ENCODE measurements at places on chromosomes 2 and 18.

DNA sequence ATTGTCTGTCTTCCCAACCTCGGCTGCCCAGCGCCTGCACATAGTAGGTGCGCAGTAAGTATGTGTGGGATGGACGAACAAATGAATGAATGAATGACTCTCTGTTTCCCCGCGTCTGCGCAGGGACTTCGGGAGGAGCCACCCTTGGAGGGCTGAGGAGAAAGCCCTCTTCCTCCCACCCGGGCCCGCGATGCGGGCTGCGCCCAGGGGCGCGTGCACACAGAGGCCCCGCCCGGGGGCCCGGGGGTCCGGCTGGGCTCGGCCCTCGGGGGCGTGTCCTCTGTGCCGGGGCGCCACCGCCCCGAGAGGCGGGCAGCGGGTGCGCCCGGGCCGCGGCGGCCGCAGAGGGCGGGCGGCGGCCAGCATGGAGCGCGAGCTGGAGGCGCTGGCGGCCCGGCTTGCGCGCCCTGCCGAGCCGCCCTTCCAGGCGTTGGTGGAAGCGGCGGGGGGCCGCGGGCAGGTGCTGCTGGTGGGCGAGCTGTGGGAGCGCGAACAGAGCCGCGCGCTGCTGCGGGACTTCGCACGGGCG lies at the start of gene C2orf72:
TSS of gene C2orf72 (plus strand) at position 322 of the 529 bp plus-strand sequence. CDS start at position 365, 43 bp downstream.
- no peak for DNase-seq

DNA sequence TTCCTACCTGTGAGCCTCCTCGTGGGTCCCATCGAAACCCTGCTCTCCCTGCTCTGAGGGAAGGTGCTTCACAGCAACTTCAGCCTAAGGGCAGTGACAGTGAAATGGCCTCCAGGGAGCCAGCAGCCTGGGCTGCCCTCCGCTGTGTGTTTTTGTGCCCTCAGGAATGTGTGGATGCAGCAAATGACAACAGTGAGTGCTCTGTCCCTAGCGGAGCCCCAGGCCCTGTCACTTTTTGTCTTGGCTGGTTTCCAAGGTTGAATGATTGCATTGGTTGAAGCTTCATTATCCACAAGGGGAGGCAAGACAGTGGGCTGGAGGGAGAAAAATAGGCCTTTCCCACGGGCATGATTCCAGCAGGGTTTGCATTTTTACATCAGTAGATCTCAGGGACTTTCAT lies 42.9 kb downstream of the STON1 start:
- DNase-seq = no peak

GRCh38 chr2:174667250-174667860 lies 69.8 kb upstream of the WIPF1 start:
- DNase-seq = no peak

GRCh38 chr18:76459687-76460350 lies 35.2 kb downstream of the ZNF516 start:
- DNase-seq = no peak

DNA sequence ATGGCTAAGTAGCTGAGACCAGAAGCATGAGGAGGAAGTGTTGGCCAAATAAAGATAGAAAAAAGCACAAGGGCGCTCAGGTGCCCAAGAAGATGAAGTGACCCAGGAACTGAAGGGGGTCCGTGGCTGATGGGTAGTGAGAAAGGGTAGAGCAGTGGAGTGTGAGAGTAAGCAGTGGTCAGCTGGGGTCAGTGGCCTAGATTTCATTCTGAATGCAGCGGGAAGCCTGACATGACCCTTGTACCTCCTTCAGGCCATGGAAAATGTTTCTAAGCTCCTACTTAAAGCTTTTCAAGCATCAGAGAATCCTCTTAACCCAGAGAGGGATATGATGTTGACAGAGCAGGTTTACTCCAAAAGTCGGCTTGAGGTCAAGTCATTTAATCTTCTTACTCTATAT lies 89.0 kb upstream of the UNC80 start:
- no peak for DNase-seq

GRCh38 chr2:48695991-48696390 lies 59.5 kb downstream of the LHCGR start:
- DNase-seq = no peak

GRCh38 chr18:44516450-44516849 lies 164.2 kb upstream of the SETBP1 start:
- no peak for DNase-seq

DNA sequence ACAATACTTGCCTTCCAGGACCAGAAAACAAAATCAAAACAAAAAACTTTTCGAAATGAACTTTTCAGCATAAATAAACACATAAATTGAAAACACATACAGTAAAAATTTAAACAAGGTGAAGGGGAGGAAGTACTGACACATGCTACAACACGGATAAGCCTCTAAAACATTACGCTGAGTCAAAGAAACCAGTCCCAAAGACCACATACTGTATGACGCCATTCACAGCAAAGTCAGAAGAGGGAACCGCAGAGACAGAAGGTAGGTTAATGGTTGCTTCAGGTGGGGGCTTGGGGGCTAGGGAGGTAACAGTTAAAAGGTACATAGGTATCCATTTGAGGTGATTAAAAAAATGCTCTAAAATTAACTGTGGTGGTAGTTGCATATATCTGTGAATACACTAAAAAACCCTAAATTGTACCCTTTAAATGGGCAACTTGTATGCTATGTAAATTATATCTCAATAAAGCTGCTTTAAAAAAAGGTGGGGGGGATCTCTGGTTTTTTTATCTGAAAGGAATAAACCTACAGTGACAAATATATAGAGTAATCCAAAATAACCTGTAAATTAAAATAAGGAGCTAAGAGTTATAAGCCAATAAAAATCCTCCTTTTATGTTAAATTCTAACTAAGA lies 7.1 kb downstream of the COX7A2L start:
- DNase-seq = no peak

DNA sequence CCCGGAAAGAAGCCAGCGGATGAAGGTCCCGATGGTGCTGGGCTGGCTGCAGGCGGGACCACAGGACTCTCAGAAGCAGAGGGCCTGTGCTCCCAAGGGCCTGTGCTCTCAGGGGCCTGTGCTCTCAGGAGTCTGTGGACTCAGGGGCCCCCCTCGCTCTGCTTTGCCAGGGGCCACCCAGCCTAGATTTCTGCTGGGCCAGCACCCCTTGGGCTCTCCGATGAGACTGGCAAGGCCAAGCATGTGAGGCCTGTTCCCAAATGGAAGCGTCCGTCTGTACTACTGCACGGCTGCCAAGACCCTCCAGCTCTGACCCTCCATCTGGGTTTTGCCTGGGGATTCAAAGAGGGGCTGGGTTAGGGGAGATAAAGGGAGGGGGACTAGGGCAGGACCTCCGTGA lies 54.6 kb downstream of the SH3BP4 start:
- no peak for DNase-seq

- DNase-seq = no peak
Measured at GRCh38 chr2:42861321-42861720, 68.9 kb upstream of the HAAO start.

DNA sequence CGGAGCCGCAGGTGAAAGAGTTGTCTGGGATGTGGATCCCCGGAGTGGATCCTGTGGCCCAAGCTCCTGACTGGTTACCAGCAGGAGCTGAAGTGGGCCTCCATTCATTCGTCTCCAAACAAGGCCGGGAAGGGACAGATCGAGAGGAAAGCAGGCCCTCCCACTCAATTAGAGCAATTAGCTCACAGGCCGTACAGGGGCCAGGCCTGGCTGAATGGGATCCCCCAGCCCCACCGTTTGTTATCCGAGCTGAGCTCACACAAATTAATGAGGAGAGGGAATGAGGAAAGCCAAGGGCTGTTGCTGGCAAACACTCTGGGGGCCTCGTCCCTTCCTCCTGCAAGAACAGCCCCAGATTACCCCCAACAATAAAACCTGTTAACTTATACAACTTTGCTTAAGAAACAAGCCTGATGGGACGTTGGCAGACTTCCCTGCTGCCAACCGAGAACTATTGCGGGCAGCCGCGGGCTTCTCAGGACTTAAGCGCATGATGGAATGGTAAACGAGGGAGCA lies 338.0 kb downstream of the BCL11A start:
- DNase-seq = no peak

DNA sequence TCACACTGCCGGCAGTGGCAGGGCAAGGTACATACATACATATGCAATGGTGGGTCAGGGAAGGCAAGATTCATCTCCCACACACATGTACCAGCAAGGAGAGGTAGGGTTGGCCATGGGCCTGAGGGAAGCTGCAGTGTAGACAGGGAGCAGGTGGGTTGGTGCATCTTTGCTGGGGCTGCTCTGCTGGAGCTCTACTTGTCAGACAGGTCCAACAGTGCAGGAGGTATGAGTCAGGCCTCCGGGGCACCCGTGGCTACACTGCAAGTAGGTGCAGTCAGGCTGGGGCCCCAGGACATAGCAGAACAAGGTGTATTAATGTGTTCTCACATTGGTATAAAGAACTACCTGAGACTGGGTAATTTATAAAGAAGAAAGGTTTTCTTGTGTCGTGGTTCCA lies 281.1 kb upstream of the COL3A1 start:
- DNase-seq = no peak

GRCh38 chr18:74290794-74291471 lies 830 bp downstream of the CYB5A start:
- peak; percentile 1 for DNase-seq

- no peak for DNase-seq
Measured at GRCh38 chr2:104375206-104375605, 478.7 kb upstream of the POU3F3 start.

DNA sequence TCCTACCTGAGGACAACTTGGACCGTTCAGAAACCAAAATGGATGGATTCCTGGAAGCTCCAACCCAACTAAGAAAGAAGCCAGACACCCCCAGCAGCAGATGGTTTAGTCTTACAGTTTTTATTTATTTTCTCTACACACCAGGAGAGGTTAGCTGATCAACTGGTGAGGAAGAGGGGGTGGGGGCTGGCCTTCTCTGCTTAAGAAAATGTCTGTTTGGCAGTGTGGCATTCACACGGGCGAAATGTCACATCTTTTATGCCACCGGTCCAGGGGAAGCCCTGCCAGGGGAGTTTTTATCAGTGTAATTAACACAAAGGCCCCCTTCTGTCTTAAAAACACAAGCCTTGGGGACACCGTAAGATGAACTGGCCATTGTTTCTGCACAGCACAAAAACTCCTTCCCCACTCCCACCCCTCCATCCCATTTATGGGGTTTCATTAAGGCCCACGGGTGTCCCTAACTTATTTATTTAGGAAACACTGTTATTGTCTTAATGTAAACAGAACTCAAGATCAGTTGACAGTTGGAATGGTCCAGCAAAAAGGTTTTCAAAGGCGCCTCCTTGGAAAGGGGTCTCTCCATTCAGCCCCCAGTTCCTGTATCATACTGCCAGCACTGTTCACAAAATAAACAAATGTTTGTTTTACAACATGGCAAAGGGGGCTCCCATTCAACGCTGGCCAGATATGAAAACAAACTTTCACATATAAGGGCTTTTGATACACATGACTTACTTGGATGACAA lies 217.0 kb downstream of the C1D start:
- DNase-seq = peak; percentile 36

DNA sequence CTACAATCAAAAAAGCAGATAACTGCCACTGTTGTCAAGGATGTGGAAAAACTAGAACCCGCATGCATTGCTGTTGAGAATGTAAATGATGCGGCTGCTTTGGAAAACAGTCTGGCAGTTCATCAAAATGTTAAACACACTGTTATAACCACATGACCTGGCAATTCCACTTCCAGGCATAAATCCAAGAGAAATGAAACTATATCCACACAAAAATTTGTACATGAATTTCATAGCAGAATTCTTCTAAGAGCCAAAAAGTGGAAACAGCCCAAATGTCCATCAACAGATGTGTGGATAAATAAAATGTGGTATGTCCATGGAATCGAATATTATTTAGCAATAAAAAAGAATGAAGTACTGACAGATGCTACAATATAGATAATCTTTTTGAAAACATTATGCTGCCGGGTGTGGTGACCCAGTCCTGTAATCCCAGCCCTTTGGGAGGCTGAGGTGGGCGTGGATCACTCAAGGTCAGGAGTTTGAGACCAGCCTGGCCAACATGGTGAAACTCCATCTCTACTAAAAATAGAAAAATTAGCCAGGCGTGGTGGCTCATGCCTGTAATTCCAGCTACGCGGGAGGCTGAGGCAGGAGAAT lies 32.0 kb downstream of the ERCC3 start:
- no peak for DNase-seq

DNA sequence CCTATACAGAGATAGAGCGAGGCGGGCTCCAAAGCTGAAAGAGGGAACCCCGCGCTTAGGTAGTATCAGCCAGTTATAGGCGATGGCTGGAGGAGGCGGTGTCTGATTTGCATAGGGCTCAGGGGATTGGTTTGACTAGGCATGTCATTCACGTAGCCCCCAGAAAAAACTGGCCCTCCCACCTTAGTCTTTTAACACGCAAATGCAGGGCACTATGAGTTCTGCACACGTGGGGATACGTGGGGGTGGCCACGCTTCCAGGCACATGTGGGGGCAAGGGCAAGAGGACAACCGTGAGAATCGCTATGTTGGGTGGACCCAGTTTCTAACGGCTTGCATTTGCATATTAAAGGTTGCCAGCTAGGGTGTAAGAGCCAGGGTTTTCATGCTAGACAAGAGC lies 56.7 kb upstream of the MSTN start:
- DNase-seq = no peak

DNA sequence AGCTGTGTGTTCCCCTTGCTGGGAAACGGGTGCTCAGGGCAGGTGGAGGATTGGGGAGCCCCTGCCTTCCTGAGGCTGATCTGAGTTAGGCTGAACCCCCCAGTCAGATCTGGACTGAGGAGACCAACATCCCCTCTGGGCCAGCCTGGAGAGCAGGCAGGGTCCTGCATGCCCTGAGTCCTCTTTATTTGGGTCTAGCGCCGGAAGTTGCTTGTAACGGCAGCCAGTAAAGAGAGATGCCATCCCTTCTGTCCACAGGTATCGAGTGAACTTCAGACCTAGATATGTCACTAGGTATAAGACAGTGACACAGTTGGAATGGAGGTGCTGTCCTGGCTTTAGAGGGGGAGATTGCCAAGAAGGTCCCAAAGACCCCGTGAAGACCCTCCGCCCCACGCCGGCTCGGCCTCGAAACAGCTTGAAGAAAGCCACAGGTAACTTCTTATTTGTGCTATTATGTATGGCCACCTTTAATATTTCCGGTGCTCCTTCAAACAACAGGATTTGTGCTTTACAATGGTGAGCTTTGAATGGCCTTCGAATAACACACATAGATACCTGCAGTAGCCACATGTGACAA lies 38.0 kb downstream of the EMILIN2 start:
- DNase-seq = no peak

DNA sequence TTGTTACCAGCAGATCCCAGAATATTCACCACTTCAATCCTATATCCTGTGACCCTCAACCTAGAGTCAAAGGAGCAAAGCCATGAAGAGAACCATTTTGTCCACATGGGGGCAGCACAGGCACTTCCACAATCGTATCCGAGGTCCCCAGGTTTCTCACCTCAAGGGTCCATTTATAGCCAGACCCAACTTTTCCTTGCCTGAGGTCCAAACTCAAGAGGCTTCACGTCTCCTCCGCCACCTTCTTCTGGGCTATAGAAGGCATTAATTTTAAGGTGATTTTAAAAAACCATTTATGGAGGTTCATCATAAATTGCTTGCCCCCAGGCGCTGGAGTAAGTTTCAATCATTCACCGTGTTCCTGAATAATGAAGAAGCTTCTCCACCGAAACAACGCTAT lies 111.6 kb upstream of the NABP1 start:
- DNase-seq = peak; percentile 57
